ENCODE measurements at places on chromosomes 7 and 10.

DNA sequence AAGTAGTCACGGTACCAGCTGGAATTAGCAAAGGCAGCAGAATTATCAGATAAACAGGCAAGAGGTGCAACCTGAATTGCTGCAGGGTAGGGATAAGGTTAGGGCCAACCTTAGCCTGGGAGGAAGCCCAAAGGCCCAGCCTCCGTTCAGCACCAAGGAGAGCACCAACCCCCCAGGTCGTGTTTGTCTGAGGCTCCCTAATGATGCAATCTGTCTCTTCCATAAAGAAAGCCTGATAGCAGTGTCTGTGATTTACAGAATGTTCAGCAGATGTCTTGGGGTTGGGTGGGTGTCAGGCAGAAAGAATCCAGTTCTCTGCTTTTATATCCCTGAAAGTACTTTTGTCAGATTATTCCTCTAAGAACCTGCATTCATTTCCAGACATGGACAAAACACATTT is 328.4 kb upstream of the AOAH start:
- no peak for DNase-seq

DNA sequence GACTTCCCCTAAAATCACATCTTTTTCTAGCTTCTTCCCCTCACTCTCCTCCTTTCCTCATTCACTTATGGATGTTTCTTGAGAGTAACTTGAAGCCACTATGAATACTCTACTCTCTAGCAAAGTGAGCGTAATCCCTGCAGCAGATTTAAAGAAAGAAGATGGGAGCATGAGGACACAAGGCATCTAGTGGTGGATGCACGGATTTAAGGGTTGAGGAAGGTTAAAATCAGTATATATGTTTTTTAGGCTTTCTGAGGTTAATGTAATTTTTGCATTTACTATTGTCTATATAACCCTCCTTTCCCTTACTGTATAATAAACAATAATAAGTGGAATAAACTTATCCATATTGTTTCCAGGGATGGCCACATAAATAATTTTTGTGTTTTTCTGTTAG is 495.2 kb upstream of the TPK1 start:
- no peak for DNase-seq

DNA sequence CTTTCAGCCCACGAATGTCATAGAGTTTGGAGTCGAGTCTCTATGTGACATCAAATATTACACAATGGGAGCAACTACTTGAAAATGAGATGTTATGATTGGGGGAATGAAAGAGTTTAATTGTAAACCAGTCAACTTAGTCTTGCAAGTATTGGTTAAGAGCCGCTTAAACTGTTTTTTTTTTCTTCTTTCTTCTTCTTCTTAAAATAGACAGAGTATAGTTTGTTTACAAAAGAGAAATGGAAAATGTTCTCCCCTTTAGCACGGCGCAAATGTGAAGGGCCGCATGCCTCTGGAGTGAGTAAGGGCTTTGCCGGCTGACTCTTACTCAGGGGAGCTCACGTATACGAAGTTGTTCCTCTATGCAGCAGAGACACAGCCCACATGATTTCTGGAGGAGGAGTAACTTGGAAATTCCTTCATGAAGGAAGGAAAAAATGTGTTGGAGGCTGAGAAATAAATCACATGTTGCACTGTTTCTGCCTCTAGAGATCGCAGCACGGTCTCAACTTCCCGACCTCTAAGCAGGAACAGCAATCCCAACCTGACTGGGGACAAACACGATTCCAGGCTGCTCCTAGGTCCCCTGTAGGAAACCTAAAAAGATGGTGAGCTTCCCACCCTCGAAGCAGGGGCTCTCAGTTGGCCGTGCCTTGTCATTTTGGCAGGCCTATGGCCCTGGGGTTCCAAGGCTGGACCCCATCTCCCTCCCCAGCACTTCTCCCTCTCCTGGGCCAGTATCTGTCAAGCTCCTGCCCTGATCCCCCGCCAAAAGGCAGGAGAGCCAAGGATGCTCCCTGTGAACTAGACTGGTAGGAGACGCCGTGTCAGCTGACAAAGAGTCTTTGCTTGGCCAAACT is 44.8 kb downstream of the MYOF start:
- no peak for DNase-seq

DNA sequence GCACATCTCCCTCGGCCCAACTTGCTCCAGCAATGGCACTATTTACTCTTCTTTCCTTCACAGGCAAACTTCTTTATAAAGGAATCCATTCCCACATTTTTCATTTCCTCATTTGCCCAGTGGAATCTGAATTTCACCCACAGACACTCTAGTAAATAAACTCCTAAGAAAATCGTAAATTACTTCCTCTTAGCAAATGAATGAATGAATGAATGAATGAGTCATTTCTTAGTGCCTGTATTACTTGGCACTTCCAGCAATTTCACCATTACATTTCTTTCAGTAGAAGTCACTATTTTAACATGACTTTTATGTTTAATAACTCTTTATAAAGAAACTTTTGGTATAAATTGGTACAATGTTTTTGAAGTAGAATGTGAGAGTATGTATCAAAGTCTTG is 55.7 kb downstream of the DDC start:
- DNase-seq: no peak

DNA sequence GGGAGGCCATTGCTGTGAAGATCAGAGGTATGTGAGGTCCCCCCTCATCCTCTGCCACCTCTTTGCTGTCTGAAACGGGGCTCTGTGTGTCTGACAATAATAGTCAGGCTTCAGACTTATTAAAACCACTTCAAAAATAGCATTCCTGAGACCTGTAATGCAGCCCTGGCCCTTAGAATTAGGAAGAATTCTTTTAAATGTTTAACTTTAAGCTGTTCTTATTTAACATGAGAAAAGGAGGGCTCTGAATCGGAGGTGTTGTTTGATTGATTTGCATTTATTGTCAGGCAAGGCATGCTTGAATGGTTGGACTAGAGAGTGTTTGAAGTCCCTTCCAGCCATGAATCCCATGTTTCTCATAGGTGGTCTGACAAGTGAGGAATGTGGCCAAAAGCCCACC is 52.5 kb downstream of the AKR1B1 start:
- DNase-seq: no peak

DNA sequence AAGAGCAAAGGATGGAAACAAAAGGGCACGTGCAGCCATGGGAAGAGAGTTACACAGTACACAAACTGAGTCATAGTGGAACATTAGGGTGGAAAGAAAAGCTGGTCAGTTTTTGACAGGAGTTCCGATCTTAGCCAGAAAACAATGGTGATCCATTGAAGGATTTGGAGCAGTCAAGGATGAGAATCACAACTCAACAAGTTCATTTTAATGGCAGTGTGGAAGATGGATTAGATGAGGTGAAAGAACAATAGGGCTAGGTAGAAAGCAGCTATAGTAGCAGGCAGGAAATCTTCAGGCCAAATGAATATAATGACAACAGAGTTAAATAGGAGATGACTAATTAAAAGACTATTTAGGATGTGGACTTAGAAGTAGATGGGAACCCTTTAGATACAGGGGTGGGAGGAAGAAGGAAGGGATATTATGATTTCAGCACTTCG is 136.3 kb downstream of the DOCK4 start:
- no peak for DNase-seq

DNA sequence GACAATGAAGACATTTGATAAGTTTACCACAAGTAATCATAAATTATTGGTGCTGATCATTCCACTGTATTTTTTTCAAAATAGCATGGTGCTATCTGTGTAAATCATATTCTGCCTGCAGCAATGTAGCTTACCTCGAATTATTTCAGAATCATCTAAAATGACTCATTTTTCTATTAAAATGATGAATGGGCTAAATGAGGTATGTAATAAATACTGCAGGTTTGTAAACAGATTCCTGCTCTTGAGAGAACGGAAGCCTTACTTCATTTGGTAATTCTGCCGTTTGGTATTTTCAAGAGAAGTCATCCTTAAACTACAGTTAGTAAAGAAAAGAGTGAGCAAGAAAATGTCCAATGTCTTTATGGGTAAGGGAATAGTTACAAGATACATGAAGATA is 115.9 kb downstream of the CHCHD3 start:
- no peak for DNase-seq

GRCh38 chr7:51772190-51772589 is 455.6 kb upstream of the COBL start:
- no peak for DNase-seq

- no peak for DNase-seq
Observed at GRCh38 chr7:121069346-121070100, 81.0 kb downstream of the CPED1 start.

All from central memory CD4-positive, alpha-beta T cell (primary cell).